Effector CD8-positive, alpha-beta T cell (primary cell): ENCODE measurements at places on chromosomes 6 and 20.

DNA sequence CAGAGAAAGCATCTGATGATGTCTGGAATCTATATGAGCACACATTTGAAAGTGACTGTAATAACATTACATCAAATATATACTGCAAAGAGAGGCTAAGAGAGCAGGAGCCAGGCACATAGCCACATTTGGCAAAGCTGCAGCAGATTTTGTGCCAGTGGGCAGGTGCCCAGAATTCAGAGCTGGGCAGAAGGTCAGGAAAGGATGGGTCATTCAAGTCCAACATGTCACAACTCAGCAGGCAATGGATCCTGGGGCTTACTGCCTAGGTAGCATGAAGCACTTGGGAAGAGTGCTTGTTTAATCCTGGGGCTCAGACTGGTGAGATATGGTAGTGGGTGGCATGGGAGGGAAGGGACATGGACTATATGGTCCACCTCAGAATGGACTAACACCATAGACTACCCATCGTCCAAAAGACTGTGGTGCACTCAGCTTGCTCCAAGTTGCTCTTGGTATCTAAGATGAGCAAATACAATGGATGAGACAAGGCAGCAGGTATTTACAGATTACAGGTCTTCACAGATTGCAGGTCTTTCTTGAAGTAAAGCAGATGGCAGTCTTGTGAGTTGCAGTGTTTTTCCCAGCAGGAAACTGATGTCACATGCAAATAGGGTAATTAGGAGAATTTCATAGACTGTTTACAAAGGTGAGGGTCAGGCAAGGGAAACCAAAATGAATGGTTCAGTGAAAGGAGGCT, 31.2 kb upstream of the SHLD1 start:
- DNase-seq = no peak

DNA sequence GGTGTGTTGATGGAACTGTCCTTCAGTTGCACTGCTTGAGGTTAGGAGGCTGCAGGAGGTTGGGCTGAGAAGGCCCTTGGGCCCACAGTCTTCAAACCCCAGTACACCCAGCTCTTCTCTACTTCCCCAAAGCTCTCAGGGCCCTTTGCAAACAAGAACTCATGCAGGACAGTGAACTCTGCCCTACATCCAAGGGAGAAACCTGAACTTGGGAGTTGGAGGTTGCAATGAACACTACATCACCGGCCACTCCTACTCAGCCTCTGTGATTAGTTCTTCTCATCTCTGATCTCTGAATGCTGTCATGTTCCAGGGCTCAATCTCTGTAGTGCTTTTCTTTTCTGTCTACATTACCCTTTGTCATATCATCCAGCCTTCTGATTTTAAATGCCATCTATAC, 148.5 kb upstream of the PDE7B start:
- DNase-seq = no peak

DNA sequence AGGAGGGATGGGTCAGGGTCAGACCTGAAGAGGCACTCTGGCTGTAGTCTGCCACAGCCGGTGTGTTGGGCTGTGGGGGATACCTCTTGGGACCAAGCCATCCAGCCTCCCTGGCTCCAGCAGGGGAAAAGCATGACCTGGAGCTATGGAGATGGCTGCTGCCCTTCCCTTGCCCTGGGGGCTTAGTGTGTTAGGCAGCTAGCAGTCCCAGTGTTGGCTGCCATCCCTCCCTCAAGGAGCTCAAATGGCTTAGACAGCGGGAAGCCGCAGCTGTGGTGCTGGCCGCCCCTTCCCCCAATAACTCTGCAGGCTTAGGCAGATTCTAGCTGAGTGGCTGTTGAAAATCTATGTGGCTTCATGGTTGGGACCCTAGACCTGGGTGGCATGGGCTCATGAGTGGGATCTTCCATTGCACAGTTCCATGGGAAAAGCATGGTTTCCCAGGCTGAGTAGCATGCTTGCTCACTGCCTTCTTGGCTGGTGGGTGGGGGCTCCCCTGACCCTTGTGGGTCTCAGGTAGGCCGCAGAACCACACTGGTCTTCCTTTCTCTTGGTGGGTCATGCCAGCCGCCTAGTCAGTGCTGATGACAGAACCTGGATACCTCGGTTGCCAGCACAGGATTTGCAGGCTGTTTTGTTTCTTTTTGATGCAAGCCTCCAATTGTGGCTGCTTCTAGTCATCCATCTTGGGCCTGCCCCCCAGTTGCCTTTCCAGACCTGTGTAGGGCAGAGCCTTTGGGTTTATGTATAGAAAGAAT, 69.0 kb upstream of the AHI1 start:
- no peak for DNase-seq

GRCh38 chr6:40383348-40384115, 203.6 kb downstream of the LRFN2 start:
- no peak for DNase-seq

DNA sequence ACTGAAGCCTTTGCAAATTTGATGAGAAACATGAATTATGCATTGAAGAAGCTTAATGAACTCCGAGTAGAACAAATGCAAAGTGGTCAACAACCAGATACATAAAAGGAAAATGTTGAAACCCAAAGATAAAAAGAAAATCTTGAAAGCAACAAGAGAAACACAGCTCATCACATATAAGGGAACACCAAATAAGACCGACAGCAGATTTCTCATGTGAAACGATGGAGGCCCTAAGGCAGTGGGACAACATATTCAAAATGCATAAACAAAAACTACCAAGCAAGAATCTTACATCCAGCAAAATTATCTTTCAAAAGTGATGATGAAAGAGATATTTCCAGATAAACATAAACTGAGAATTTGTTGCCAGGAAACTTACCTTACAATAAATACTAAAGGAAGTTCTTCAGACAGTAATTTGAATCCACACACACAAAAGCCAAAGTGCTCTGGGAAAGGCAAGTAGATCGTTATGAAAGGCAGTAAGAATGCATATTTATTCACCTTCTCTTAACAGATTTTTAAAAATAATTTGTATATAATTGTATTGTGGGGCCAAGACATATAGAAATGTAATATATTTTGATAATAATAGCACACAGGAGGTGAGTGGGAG, 22.5 kb downstream of the SLC52A3 start:
- no peak for DNase-seq

DNA sequence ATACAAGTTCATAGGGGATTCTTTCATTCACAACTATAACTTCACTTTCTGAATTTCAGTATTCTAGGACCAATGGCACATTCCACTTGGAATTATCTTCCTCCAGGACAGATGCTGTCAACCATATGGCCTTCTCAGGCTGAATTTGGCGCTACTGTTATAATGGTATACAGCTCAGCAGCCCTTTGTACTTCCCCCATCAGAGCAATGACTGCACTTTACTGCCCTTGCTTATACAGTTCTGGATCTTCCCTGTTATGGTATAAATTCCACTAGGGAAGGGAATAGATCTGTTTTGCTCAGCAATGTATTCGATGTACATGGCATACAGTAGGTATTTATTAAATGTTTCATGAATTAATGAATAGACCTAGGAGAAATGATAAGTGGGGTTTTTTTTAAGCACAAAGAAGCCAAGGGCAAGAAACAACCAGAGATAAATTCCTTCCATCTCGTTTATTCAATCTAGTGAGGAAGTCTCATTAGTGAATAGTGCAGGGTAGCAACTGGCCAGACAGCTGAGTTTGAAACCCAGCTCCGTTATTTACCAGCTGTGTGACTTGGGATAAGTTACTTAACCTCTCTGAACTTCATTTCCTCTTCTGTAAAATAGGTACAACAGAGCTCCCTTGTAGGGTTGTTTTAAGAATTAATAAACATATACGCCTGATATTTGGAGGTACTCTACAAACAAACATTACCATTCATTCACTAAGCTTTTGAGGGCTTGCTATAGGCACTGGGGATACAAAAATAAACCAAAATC, 97.1 kb upstream of the PRDM1 start:
- DNase-seq = no peak

GRCh38 chr6:158737710-158738615, 81.2 kb downstream of the EZR start:
- DNase-seq = no peak
